ENCODE measurements at places on chromosomes 11 and 22.

DNA sequence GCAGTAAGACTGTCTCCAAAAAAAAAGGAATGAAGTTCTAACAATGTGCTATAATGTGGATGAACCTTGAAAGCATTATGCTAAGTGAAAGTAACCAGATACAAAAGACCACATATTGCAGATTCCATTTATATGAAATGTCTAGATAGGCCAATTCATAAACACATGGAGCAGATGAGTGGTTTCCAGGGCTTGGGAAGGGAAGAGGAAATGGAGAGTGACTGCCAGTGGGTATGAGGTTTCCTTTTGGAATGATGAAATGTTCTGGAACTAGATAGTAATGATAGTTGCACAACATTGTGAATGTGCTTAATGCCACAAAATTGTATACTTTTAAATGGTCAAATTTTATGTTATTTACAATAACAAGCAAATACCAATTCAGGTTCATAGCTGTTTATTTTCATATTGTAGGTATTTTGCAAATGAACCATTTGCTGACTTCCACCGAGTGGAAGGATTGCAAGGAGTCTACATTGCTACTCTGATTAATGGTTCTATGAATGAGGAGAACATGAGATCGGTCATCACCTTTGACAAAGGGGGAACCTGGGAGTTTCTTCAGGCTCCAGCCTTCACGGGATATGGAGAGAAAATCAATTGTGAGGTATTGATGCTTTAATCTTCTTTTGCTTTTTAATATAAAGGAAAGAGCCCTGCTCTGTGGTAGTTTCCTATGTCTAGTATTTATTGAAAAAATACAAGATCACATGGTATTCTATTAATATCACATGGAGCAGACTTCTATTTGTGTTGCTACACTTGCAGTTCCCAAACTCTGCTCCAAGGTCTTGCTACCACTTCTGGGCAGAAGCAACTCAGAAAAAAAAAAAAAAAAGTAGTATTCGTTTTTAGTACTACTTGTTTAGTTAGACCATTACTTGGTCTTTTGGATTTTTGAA is 67.7 kb upstream of the SORL1-AS1 start:
- DNase-seq, result no peak

DNA sequence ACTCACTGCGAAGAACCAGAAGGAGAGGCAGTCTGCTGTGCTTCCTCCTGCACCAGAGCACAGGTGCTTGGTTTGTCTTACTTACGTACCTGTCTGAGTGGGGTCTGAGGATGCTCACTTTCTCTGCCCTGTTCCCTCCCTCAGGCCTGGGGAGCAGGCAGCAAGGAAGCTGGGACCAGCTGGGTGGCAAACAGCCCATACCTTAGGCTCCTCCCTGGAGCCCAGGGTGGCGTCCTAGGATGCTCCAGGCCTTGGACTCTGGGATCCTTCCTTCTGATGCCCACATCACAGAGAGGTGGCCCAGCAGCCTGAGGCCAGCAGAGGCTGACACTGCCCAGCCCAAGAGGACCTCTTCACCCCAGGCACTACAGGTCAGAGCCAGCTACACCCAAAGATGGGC is 593.2 kb downstream of the BRD1 start:
- DNase-seq, result no peak

- DNase-seq, result no peak
These were observed 7.3 kb downstream of the NAV2 start for GRCh38 chr11:19719960-19720359.

GRCh38 chr11:72445423-72445822 is 11.1 kb upstream of the CLPB start:
- no peak for DNase-seq

- DNase-seq, result peak; percentile 71
These were observed 639 bp downstream of the CRY2 start for GRCh38 chr11:45847911-45848316.

GRCh38 chr22:37433786-37434185 is 6.5 kb upstream of the ELFN2 start:
- no peak for DNase-seq

DNA sequence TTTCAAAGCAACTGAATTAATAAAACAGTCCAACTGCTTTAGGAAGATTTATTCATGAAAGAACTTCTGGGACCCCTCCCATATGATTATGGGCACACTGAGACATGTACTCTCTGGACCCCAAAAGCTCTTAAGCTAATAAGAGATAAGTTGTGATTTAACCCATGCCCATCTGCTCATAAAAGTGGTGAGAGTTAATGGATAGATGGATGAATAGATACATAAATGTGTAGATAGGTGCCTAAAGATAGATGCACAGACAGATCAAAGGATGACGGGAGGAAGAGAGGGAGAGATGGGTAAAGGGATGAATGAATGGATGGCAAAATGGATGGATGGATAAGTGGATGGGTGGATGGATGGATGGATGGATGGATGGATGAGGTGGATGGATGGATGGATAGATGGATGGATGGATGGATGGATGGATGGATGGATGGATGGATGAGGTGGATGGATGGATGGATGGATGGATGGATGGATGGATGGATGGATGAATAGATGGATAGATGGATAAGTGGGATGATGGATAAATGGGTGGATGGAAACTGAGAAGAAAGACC is 29.4 kb upstream of the TH start:
- no peak for DNase-seq

- no peak for DNase-seq
These were observed 12.7 kb upstream of the CYP2R1 start for GRCh38 chr11:14904745-14905103.

DNA sequence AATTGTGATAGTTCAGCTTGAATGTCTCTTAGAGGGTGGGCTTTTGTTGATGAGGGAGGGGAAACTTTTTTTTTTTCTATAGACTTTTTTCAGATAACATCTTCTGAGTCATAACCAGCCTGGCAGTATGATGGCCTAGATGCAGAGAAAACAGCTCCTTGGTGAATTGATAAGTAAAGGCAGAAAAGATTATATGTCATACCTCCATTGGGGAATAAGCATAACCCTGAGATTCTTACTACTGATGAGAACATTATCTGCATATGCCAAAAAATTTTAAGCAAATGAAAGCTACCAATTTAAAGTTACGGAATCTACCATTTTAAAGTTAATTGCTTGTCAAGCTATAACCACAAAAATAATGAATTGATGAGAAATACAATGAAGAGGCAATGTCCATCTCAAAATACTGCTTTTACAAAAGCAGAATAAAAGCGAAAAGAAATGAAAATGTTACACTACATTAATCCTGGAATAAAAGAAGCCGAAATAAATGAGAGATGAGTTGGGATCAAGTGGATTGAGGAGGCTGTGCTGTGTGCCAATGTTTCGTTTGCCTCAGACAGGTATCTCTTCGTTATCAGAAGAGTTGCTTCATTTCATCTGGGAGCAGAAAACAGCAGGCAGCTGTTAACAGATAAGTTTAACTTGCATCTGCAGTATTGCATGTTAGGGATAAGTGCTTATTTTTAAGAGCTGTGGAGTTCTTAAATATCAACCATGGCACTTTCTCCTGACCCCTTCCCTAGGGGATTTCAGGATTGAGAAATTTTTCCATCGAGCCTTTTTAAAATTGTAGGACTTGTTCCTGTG is 3.9 kb downstream of the MALAT1 start:
- DNase-seq, result peak; percentile 69

GRCh38 chr22:49749227-49749626 is 78.4 kb downstream of the BRD1 start:
- DNase-seq, result no peak

- DNase-seq, result peak; percentile 74
These were observed 593 bp downstream of the FAM118B start for GRCh38 chr11:126212089-126212660.

DNA sequence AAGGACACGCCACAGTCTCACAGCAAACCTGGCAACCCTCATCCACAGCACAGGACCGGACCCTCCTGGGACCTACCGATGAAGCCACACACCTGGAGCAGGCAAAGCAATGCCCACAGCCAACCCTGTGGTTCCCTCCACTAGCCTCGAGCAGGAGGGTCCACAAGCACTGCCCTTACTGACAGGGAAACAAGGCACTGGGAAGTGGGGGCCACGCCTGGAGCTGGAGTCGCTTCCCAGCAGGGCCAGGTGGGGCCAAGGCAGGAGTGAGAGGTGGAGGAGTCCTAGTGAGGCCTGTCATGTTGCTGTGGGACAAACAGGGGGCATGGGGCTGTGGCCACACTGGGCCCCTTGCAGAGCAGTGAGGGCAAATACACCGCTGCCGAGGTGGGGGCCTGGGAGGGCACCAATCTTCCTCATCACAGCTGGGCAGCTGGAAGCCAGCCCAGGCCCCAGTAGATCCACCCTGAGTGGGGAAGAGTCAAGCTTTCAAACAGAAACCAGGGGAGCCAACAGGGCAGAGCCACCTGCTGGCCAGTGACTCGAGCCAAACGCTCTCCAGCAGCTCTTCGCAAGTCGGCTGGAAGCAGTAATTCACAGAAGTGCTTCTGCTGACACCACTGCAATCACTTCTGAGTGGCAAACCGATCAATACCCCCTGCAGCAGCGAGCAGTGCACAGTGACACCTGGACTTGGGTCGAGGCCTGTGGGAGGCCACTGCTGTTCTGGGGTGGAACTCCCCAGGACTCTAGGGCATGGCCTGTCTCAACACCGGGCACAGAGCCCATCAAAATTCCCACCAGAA is 13.7 kb downstream of the SULT4A1 start:
- DNase-seq, result peak; percentile 65

- peak; percentile 40 for DNase-seq
These were observed 152.8 kb downstream of the NCAM1 start for GRCh38 chr11:113113801-113114704.

- no peak for DNase-seq
These were observed 4.7 kb downstream of the BSX start for GRCh38 chr11:122976734-122977469.
